ENCODE measurements at places on chromosomes 13 and 19. TPM values are rescaled to one million over a fixed set of nuclear protein-coding genes. Genes with fewer than 3 reads are reported as not detected.

DNA sequence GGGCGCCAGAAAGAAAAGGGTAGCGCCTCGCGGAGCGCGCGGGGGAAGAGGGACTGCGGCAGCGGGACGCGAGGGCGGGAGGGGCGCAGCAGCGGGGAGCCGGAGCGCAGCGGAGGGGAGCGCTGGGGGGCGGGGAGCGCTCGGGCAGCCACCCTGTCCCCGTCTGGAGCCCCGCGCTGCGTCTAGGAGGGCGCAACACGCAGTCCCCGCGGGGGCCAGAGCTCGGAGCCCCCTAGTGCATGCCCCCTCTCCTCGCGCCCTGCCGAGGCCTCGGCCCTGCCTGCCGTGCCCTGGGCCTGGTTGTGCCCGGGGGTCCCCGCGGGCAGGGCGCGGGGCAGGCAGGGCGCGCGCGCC, 37.9 kb downstream of the SOX1 start:
- peaks cover 71% of the 10 kb centered on the region for H3K4me1 ChIP-seq
- no peak for DNase-seq
- H3K4me3 ChIP-seq = peak overlapping the region; percentile 55
- peak overlapping the region; percentile 90 for H3K27ac ChIP-seq

DNA sequence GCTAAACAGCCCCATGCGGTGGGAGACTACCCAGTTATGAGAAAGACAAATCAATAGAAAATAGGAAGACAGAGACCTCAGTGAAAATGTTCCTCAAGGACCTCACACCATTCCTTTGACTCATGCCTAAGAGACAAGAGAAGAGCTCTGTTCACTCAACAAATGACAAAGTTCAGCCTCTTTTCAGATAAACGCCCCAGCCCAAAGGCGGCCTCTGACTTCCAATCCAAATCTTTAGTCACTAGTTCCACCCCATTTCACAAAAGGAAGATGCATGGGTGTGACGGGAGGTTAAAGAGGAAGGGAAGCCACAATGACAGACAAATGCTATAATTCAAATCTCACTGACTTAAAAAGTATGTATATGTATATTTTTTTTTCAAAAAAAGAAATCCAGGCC, 8.1 kb downstream of the CARS2 start:
- no peaks in the 10 kb centered on the region for H3K27me3 ChIP-seq
- no peak overlapping the region for H3K27ac ChIP-seq
- H3K4me1 ChIP-seq = no peaks in the 10 kb centered on the region

The CGB1 gene
- total RNA-seq = not detected

DNA sequence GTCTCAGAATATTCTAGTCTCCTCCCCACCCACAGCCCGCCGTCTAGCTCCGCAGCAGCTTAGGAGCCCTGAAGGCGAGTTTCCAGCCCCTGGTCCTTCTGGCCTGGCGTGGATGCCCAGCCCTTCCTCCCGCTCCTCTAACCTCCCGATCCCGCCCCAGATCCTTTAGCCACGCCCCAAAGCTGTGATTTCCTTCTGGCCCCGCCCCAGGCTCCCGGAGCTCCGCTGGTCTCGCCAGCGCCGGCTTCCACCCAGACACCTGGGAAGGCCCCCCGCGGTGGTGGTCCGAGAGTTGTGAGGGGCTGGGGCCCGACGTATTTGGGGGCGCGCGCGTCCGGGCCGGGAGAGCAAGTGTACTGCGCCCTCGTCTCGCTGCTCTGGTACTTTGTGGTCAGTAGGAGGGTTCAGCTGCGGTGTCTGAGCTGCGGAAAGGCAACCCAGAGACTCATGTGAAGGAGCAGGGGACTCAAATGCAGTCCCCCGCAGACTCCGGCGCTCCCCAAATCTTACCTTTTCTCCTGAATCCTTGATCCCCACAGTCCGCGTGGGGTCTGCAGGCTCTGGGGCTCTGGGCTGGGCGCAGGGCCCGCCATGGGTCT, at the start of gene CGB7:
Gene CGB7, minus strand, starts transcription at position 114 of the 599 bp plus-strand sequence. CDS start 2,374 bp downstream, outside the sequence.
- DNase-seq = peak; percentile 87
- no peaks in the 10 kb centered on the region for H3K36me3 ChIP-seq
- H3K27me3 ChIP-seq = peaks cover 65% of the 10 kb centered on the region
- peak within 1 kb of the TSS; percentile 48 for H3K4me3 ChIP-seq
- H3K4me1 ChIP-seq = peaks cover 13% of the 10 kb centered on the region

GRCh38 chr19:17075864-17076542, 426 bp downstream of the MYO9B start:
- H3K36me3 ChIP-seq = no peaks in the 10 kb centered on the region
- DNase-seq = peak; percentile 56
- H3K4me3 ChIP-seq = peak overlapping the region; percentile 65
- peaks cover 8% of the 10 kb centered on the region for H3K27me3 ChIP-seq
